ENCODE measurements at places on chromosomes 4 and X. TPM values are rescaled to one million over a fixed set of nuclear protein-coding genes. Genes with fewer than 3 reads are reported as not detected.

TXK gene
- total RNA-seq, result not detected

CT45A3 gene
- not detected for total RNA-seq

PDZD4 gene
- 0.14 TPM for total RNA-seq

AKAP17A gene
- 22.2 TPM for total RNA-seq

NLRP2B gene
- not detected for total RNA-seq

BANK1 gene
- total RNA-seq, result 1.5 TPM

DUSP21 gene
- not detected for total RNA-seq

MSANTD1 gene
- total RNA-seq, result 0.14 TPM
